NCI-H774 (cell line): ENCODE measurements at places on chromosomes 16 and 17.

DNA sequence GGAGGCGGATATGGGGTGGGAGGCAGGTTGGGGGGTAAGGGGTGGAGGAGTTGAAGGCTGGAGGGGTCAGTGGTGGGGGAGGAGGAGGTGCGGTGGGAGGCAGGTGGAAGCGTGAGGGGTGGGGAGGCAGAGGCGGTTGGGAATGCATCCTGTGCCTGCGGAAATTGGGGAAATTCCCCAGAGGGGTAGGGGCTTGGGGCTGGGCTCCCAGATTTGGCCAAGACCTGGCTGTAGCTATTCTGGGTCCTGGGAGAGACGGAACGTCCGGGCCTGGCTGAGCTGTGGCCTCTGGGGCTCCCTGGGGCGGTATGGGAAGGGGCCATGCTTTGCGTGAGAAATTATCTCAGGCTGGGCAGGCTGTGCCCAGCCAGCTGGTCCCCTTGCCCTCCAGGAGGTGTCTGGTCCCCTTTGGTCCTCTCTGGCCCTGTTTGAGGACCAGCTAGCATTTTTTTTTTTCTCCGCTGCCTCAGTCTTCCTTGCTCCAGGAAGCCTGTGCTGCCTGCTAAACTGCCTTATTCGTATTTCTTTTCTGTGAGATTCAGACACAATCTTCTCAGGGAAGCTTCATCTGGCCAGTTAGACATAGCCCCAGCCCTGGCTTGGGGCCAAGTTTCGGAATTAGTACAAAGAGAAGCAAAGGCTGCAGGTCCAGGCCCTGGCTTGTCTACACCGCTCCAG lies 7.3 kb upstream of the TRPV2 start:
- DNase-seq, result no peak

GRCh38 chr16:30949650-30950515 lies 1.0 kb downstream of the ORAI3 start:
- DNase-seq, result no peak

GRCh38 chr16:16131204-16131603 lies 92.1 kb downstream of the ABCC6 start:
- DNase-seq, result no peak

GRCh38 chr17:5485270-5486205 lies at the start of gene DERL2:
TSS of gene DERL2 (minus strand) at chr17:5486178. CDS start at chr17:5486161, 17 bp downstream.
- DNase-seq, result no peak

DNA sequence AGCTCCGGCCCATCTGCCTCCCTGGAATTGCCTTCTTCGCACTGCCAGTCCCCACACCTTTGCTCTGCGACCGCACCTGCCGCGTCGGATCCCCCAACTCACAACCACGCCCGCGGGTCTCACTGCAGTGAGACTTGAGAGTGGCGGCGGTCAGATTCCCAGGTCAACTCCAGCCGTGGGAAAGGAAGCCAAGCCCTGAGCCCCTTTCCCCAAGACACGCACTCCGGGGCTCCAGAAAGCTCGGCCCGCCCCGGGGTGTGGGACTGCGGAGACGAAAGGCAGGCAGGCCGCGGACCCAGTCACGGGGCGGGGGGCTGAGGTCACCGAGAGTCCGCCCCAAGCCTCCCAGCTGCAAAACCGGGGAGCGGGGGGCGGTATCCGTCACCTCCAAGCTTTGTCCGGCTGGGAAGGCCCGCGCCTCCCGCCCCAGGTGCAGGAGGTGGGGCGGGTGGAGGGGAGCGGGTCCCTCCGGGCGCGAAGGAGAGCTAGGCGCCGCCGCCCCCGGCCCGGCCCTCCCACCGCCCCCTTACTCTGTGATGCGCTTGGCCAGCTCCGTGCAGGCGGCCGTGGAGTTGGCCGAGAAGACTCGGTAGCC lies 615 bp downstream of the PRPSAP1 start:
- no peak for DNase-seq

GRCh38 chr16:50939356-50939755 lies 197.5 kb downstream of the CYLD start:
- DNase-seq, result no peak

DNA sequence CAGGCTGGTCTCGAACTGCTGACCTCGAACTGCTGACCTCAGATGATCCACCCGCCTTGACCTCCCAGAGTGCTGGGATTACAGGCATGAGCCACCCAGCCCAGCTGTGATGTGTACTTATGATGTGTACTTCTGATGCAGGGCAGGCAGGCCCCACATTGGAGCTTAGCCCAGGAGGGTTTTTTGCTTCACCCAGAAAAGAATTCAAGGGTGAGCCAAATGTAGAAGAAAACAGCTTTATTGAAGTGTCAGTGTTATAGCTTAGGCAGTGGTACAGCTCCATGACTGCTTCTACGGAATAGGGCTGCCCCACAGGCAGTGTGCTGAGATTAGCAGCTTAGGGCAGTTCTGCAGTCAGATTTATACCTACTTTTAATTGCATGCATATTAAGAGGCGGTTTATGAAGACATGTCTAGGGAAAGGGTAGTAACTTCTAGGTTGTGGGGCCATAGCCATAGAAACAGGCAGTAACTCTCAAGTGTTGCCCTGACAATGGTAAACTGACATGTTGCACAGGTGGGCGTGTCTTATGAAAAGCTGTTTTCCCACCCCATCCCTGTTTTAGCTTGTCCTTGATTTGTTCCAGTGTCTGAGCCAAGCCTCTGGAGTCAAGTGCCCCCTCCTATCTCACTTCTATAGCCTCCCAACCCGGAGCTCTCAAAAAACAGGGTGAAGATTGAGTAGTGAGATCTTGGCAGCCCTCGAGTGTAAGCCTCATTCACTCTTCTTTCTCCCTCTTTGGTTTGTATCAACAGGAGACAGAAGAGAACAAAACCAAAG lies 24.1 kb upstream of the POLR3E start:
- no peak for DNase-seq

DNA sequence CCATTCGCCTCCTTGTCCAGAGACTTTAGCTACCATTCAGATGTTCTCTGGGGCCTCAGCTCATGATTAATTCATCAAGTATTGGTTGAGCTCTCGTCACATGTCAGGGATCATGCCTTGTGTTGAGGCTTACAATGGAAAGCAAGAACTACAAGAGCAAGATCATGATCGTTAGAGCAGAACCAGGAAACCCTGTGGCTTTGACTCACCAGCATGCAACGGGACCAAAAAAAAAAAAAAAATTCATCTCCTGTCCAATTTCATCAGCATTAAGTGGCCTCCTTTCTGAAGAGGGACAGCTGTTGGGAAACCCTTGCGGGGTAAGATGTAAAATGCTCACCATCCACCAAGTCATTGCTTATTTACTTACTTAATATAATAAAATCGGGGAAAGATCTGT lies 12.1 kb upstream of the USP10 start:
- no peak for DNase-seq

DNA sequence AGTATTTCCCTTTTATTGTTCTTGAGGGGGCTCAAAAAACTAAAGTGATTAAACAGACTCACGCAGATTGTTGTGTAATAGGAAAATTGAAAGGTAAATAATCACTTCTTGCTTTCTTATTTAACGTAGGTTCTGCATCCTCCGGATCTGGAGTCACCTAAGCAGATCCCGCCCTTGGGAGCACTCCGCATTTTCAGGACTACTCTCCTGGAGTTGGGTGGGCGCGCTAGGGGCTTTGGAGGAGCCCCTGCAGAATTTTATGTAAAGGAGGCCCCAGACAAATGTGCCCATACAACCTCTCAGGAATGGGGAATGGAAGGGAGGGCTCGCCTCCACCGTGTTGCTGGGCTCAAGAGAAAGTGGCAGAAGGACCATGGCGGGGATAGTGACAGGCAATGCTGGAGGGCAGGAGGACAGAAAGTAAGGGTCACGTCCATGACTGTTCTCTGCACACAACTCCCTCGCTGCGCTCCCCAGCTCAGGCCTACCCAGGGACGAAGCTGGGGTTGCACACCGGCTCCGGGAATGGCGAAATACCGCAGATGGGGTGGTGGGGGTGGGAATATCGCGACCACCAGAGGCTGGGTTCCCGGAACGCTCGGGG lies 8.3 kb downstream of the MT2A start:
- DNase-seq, result no peak

GRCh38 chr17:53823341-53824050 lies 769 bp downstream of the KIF2B start:
- DNase-seq, result no peak

- DNase-seq, result no peak
These were observed 24.1 kb upstream of the DYNLL2 start for GRCh38 chr17:58059141-58059540.

- DNase-seq, result no peak
These were observed 14.5 kb downstream of the RAB11FIP4 start for GRCh38 chr17:31405890-31406371.

DNA sequence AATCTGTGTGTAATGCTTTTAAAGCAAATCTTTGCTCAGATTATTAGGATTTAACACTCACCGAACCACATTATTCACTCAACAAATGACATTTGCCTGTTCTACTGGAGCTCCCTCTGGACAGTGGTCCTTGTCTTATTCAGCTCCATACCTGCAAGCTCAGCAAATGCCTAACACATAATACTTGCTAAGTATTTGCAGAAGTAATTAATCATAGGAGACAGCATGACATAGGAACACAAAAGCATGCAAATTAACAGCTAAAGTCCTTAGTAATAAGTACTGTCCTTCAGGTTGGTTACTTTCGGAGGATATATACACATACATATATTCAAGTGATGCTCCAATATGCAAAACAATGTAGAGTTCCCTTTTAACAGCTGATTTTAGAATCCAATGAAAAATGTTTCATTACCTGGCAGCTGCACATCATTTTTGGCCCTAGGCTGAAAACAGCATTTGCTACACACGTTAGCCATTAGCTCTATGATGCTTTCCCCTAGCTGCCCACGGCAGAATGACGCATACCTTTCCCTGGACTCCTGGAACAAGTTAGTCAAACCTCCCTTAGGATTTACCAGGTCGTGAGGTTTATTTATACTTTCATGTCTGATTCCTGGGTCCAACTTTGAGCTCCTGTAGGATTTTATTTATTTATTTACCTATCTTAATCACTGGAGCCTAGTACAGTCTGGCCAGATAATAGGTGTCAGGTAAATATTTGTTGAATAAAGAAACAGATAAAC lies 8.6 kb downstream of the BRD7 start:
- DNase-seq, result no peak

- DNase-seq, result no peak
These were observed 14.4 kb upstream of the ALDH3A1 start for GRCh38 chr17:19762515-19762961.

- no peak for DNase-seq
These were observed 54.7 kb downstream of the CNOT1 start for GRCh38 chr16:58574895-58575294.

GRCh38 chr16:10618710-10619209 lies 38.4 kb upstream of the EMP2 start:
- no peak for DNase-seq

- no peak for DNase-seq
These were observed 207.6 kb downstream of the FTO start for GRCh38 chr16:53911513-53911912.

- DNase-seq, result no peak
These were observed 363 bp downstream of the KARS1 start for GRCh38 chr16:75647112-75647491.

- no peak for DNase-seq
These were observed 14.4 kb upstream of the PHLPP2 start for GRCh38 chr16:71738855-71739254.
